ENCODE measurements at places on chromosomes 2 and 18.

DNA sequence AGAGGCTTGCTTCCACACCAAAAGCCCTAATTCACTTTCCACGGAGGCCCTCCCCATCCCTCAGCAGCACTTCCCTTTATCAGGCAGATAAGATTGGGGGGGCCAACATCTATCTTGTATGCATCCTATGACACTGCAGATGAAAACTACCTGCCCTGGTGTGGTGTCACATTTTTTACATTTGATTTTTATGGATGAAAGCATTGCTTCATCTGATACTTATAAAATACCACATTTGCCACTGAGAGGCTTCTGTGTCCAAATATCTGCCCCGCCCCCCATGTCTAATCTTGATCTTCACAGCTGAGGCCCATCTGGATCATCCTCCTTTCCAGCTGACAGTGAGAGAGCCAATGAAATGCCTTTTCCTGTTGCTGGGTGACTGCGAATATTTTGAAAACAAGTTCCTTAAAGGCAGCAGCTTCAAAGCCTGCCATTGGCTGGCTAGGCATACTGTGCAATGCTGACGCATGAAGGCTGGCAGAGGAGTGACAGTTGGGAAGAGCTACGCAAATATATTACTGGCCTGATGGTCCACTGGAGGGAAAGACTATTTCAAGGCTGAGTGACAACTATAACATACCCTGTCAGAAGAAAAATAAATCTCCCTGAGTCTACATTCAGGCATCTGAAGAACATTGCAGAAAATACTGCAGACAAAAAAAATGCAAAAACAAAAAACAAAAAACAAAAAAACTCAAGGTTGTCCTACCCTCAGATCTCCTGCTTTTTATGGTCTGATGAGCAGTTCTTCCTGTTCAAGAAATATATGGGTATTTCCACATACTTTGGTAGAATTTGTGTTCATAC is 318.7 kb downstream of the PDE11A start:
- peak; percentile 32 for DNase-seq

- DNase-seq: no peak
Measured at GRCh38 chr18:55488473-55488872, 99.5 kb downstream of the TCF4 start.

DNA sequence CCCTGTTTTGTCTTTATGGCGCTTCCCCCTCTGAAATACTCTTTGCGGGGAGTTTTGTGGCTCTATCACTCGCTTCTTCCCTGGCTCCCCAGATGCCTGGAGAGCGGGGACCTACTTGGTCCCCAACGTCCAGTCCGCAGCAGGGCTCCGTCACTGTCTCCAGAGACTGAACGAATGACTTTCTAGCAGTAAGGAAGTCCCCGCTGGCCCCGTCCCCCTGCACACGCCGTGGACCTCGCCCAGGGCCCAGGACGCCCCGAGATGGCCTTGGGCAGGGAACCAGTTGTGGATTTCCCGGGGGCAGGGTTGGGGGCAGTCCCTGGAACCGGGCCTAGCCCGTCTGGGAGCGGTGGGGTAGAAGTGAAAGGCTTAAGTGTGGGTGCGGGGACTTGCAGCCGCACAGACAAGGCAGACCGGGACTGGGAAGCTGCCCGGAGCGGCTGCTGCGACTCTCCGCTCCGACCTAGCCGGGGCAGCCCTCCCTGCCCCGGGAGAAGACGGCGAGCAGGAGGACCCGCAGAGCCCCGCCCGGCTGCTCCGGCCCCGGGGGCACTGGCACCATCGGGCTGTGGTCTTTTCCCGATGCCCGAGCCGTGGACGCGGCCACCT is 821 bp upstream of the EPHA4 start:
- peak; percentile 31 for DNase-seq

GRCh38 chr2:27667446-27667845 is 3.8 kb downstream of the SLC4A1AP start:
- DNase-seq: no peak

DNA sequence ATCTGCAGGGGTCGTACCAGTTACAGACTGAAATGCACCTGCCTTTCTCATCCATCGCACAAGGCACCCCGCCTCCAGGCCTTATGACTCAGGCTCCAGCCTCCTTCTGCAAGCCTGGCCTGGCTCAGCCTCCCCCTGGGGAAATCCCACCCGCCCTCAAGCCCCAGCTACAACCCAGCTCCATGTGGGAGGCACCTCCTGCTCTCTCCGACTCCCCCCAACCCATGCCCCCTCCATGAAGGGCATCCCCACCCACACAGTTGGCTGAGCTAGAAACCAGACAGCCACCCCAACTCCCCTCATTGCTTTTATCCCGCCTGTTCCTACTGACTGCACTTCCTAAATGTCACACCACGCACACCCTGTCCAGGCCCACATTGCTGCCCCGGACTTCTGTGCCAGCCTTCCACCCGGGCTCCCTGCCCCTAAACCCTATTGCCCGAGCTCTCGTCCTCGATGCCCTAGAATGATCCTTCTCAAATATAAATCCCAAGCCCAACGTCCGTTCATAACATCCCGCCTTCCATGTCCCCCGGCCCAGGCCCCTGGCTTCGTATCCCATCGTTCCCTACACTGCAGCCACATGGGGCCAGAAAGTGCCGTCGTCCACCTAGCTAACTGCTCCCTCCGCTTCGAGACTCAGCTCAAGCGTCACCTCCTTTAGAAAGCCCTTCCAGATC is 9.9 kb downstream of the DNMT3A start:
- DNase-seq: no peak

GRCh38 chr18:56034949-56035348 is 447.0 kb upstream of the TCF4 start:
- no peak for DNase-seq

DNA sequence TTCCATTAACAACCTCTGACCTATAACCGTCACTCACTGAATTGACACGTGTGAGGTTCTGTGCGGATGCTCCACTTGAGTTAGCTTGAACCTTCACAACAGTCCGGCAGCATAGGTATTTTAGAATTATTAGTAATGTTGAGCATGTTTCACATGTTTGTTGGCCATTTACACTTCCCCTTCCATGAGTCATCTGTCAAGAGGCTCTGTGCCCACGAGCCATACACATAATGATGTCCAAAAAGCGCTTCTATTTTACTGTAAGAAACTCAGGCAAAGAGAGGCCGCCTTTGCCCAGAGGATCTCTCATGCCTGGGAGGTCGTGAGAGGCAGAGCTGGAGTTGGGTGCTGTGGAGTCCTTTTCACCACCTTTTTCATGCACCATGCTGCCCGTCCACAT is 28.9 kb upstream of the TMEM214 start:
- no peak for DNase-seq

- no peak for DNase-seq
Measured at GRCh38 chr2:70905443-70906421, 30.0 kb upstream of the ATP6V1B1 start.

- no peak for DNase-seq
Measured at GRCh38 chr2:104528101-104528500, 325.8 kb upstream of the POU3F3 start.

DNA sequence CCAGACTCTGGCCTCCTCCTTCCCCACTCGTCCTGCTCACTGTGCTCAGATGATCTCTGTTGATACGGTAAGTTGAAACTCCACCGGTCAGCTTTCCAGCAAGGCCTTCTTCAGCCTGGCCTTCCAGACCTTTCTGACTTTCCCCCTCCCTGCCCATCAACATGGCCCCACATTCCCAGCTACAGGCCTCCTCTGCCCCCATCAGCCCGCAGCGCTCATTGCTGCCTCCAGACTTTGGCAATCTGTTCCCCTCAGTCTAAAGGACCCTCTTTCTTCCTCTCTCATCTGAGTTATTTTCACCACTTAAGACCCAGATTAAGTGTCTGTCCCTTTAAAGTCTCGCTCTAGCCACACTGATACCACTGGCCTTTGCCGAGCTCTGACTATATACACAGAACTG is 10.6 kb downstream of the LOXHD1 start:
- no peak for DNase-seq

DNA sequence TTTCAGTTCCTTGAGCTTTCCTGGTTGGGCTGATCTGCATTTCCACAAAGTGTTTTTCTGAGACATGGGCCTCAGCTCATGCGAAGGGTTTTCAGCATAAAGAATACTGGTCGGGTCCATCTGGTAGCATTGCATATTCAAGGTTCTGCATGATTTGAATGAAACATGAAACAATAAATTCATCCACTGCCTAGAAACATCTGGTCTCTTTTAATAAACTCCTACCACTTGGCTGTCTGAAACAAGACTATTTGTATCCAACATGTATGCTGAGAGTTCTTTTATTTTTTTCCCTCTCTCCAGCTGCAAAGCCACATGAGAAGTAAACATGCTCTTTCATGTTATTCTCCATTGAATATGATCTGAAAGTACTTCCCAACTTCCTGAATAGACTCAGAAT is 314.9 kb upstream of the SOX11 start:
- no peak for DNase-seq

All from CD4-positive, alpha-beta T cell treated with Interferon alpha-2 for 1 hour (primary cell).